ENCODE measurements at places on chromosomes 4 and X.

GRCh38 chrX:12949927-12950656 is 24.8 kb upstream of the TMSB4X start:
- DNase-seq = peak; percentile 71

DNA sequence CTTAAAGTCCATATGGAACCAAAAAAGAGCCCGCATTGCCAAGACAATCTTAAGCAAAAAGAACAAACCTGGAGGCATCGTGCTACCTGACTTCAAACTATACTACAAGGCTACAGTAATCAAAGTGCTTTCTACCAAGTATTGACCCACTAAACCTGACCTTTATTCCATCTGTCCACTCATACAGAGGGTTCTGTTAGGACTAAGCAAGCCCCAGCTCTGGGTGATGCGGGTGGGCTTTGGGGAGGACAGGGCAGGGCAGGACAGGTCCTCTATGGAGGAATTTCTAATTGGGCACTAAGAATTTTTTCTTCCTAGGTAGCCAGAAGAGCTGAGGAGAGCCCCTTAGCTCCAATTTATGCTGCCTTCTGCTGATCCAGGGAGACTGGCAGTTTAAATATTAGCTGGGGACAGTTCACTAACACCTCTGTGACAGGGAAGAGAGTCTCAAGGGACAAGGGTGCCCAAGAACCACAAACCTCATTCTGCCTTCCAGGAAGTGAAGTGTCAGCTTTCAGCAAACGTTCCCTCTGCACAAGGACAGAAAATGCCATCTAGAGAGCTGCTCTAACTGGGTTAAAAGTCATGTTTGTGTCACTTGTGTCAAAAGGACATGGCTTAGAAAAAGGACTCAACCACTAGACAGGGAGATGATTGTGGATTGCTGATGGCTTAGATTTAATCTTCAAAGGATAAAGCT is 143.2 kb downstream of the KIT start:
- DNase-seq = no peak

- DNase-seq = no peak
Measured at GRCh38 chr4:100278567-100278966, 88.3 kb upstream of the DDIT4L start.

- DNase-seq = no peak
Measured at GRCh38 chr4:78244705-78245485, 187.8 kb downstream of the FRAS1 start.

- peak; percentile 17 for DNase-seq
Measured at GRCh38 chrX:71253253-71254091, 468 bp downstream of the ZMYM3 start.

- no peak for DNase-seq
Measured at GRCh38 chr4:105755375-105755774, 46.8 kb downstream of the GSTCD start.

DNA sequence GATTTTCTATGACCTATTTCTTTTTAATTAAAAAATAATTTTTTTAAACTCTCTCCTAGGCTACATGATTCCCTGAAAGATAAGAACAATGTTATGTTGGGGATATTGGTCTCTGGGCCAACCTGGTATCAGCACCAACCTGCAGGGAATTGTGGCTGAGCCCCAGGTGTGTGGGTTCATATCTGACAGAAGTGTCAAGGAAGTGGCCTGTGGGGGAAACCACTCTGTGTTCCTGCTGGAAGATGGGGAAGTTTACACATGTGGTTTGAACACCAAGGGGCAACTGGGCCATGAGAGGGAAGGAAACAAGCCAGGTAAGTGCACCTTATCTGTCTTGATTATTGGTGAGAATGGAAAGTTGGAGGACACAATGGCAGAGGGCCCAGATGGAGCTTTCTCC is 13.5 kb downstream of the HERC3 start:
- DNase-seq = no peak

DNA sequence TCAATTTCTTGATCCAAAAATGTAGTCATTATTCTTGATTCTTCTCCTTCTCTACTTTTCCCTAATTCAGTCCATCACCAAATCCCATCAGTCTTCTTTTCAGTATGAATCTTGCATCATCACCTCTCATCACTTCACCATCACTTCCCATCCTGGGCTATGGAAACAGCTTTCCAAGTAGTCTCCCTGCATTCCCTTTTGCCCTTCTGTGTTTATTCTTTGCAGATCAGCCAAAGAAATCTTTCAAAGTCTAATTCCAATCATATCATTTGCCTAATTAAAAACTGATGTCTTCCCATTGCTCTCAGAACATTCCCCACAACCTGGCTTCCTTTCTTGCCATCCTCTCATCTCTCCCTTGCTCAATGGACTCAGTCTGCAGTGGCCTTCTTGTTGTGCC is 201.7 kb upstream of the ADAMTS3 start:
- no peak for DNase-seq

DNA sequence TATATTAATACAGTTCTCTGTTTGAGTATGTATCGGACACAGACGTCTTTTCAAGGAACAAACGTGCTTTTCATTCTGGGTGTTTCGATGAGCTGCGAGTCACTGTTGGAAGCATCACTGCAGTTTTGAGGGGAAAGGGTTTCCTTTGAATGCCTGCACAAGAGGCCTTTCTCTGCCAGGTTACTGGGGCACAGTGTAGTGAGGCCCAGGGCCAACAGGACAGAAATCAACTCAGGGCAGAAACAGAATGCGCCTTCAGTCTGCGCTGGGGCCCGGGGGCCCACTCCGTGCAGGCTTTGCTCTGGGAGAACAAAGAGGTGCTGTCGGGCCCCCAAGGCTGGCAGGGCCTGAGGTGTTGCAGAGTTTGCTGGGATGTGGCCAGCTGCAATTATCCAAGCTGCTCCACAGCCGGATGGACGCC is 2.3 kb upstream of the PPP2R3B start:
- DNase-seq = no peak

GRCh38 chrX:6954836-6955235 is 192.7 kb upstream of the STS start:
- no peak for DNase-seq

DNA sequence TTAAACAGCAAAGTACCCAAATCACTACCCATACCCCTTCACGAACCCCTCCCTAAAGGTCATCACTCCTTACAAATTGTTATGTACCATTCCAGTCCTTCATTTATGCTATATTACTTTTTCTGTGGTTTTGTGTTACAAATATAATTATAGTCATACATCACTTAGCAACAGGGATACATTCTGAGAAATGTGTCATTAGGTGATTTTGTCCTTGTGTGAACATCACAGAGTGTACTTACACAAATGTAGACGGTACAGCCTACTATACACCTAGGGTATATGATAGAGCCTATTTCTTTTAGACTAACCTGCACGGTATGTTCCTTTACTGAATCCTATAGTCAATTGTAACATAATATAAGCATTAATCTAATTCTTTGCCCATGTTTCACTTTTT is 61.9 kb downstream of the ASB9 start:
- DNase-seq = no peak

Measured in stimulated activated CD4-positive, alpha-beta T cell treated with anti-CD3 and anti-CD28 coated beads, Interleukin-12 subunit alpha, Interleukin-12 subunit beta, amount 100 ng/mL, for 4 hours (primary cell).